Fibroblast of skin of right biceps (primary cell): ENCODE measurements at places on chromosomes 1 and 21.

DNA sequence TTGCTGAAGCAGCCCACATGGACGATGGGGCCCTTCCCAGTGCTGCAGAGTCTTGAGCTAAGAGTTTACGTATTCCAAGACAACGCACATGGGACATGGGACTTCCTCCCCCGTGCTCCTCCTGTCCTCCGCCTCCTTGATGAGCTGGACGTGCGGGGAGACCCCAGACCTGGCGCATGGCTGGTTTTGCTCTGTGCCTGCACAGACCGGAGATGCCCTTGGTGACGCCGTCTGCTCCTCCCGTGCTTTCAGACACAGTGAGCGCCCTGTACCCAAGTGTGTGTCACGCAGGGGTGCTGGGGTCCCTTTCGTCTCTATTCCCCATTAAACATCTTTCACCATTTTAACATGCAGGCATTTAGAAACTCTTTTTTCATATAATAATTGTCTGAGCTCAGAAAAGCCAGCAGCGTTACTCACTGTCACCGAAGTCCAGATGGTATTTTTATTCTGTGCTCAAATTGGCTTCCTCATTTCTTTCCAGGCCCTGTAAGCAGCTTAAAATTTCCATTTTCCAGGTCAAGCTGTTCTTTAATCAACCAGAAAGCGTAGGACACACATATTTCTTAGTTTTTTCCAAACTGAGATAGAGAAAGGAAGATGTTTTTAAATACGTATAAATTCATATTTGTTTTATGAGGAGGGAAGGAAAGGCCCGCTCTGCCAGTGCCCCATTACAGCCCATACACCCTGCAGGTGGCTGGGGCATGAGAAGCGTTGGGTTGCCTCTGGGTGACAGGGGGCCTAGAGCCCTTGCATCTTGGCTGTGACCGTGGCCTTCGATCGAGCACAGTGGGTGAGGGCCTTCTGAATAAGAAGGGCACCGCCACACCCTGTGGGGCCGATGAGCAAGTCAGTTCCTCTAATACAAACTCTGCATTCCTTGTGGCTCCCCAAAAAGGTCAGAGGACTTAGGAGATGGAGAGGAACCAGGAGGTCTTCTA is 17.9 kb upstream of the ZBTB21 start:
- DNase-seq, result peak; percentile 35

- DNase-seq, result no peak
Observed at GRCh38 chr1:206102292-206102936, 14.8 kb downstream of the AVPR1B start.

DNA sequence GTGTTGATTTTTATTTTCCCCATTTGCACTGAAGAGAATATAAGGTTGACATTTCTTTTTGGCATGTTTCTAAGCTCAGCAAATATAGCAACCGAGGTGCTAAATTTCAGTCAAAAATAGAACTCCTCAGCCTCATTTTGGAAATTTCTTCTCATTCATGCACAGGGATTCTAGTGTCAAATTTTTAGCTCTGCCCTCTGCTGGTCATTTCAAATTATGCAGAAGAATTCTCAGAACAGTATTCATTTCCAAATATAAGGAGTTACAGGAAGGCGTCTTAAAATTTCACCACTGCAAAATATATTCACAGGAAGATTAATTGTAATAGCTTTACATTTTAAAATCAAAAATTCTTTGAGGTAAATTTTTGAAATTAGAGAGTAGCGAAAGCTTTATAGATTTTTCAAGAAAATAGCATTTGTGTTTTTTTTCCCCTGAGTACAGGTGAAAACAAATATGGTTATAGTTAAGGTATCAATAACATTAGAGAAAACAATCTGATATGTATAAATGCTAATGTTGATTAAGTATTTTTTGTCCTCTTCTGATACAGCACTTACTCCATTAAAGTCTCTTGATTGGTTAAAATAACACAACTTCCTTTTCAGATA is 57.9 kb downstream of the FMN2 start:
- peak; percentile 55 for DNase-seq

DNA sequence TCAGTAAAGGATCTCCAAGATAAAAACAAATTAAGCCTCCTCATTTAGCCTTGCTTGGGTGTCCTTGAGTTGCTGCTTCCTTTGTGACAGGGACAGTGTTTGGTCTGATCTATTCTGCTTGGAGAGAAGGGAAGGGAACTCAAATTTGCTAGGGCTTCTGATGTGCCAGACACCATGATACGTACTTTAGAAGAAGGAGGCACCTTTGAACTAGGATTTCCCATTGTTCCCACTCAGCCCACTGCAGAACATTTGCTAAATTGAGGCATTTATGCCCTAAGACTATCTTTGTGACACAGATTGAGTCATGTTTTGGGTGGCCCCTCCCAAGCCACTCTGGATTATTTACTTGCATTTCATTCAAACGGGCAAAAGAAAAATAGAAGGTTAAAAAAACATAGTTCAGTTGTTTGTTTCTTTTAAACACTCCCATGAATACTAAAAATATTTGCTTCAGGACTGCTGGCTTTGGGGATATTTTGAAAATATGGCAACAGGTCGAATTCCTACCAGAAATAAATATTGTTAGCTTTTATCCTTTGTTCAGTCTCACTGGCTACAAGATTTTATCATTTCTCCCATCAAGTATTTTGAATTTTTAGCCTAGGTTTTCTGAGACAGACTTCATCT is 81.9 kb upstream of the WLS start:
- DNase-seq, result no peak

DNA sequence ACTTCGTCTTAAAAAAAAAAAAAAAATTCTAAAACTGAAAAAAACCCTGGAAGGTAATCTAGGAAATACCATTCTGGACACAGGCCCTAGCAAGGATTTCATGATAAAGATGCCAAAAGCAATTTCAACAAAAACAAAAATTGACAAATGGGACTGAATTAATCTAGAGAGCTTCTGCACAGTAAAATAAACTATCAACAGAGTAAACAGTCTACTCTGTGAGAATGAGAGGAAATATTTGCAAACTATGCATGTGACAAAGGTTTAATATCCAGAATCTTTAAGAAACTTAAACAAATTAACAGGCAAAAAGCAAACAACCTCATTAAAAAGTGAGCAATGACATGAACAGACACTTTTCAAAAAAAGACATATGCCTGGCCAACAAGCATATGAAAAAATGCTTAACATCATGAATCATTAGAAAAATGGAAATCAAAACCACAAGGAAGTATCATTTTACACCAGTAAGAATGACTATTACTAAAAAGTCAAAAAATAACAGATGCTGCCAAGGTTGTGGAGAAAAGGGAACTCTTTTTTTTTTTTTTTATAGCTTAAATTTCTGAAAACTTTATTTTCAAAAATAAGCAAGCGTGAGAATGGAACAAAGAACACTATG is 29.4 kb upstream of the RNPC3 start:
- DNase-seq, result peak; percentile 66

DNA sequence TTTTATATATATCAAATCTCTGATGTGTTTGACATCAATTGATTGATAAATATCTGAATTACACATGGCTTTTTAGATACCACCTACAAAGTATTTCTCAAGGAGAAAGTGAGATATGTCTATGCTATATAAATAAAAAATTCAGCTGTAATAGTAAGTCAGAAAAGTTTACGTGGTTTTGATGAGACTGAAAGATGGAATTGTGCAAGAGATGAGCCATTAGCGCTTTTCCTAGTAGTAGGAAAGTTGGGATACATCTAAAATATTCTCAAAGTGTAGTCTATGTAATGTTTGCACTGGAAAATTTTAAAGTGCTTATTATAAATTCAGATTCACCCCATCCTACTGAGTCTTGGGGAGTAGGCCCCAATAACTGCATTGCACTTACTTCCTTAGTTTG is 49.1 kb downstream of the SGIP1 start:
- DNase-seq, result peak; percentile 18

GRCh38 chr1:248851390-248851789 is 7.5 kb downstream of the ZNF692 start:
- no peak for DNase-seq

DNA sequence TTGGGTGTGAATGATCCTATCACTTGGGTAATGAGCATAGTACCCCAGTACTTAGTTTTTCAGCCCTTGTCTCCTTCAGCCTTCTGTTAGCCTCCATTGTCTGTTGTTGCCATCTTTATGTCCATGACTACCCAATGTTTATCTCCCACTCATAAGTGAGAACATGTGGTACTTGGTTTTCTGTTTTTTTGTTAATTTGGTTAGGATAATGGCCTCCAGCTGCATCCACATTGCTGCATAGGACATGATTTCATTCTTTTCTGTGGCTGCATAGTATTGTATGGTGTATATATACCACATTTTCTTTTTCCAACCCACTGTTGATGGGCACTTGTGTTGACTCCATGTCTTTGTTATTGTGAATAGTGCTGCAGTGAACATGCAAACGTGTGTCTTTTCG is 39.6 kb upstream of the GPR52 start:
- peak; percentile 14 for DNase-seq

DNA sequence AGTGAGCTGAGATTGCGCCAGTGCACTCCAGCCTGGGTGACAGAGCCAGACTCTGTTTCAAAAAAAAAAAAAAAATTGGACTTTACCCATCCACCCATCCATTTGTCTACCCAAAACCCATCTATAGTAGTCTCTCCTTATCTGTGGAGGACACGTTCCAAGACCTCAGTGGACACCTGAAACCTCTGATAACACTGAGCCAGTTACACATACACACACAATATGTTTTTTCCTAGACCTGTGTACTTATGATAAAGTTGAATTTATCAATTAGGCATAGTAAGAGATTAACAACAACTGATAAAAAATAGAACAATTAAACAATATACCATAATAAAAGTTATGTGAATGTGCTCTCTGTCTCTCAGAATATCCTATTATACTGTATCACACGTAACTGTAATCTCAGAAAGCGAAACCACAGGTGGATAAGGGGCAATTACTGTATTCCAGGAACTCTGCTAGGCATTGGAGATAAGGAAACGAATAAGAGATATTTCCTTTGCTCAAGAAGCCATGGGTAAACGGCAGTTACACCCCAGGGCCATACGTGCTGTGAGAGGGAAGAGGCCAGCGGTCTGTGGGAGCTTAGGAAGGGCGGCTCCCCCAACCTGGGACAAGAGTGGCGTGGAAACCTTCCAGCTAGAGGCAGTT is 84.2 kb upstream of the DISP3 start:
- no peak for DNase-seq

- DNase-seq, result no peak
Observed at GRCh38 chr1:83741348-83741747, 257.6 kb downstream of the TTLL7 start.

GRCh38 chr1:52814465-52814864 is 28.1 kb upstream of the ZYG11A start:
- peak; percentile 26 for DNase-seq

- DNase-seq, result no peak
Observed at GRCh38 chr1:16721871-16722641, 18.3 kb upstream of the RNU1-4 start.

DNA sequence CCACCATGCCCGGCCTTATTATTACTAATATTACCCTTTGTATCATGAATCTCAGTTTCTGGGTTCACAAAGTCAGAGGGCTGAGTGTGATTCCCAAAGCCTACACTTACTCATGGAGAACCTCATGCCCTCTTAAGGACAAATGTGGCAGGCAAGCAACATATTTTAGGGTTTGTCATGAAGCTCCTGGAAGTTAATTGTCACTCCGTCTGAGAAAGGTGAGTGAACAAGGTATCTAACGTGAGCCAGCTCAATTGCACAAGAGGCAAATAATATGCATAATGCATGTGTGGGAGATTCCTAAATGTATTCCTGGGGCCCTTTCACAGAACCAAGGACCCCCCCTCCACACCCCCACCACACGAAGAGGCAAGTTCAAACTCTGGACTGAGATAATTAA is 10.1 kb upstream of the TIAM1 start:
- no peak for DNase-seq

- DNase-seq, result no peak
Observed at GRCh38 chr1:70895531-70895930, 152.1 kb downstream of the PTGER3 start.

DNA sequence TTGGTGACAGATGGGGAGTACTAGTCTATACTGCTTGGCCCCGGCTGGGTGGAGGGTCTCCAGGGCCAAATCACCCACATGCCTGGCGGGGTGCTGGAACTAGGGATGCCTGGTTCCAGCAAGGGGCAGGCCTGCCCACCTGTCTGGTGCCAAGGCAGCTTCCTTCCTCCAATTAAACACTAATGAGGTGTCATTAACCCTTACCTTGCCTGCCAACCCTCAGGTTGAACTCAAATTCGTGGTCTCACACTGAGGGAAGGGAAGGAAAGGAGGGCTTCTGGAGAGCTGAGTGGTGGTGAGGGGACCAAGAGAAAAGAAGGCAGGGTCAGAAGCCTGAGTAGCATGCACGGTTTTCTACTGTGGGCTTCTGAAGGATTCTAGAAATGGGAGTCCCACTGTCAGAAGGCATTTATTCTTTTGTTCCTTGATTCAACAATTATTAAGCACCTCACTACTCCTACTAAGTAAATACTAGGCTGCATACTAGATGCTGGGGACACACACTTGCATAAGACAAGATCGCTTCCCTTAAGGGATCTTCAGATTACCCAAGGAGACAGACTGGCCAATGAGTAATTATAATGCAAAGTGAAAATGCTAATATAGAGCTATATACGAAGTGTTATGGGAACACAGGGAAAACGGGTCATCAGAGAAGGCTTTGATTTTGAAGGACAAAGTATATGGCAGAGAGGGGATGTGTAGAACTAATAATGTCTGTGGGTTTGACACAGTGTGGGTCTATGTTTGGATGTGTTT is 5.9 kb upstream of the EFNA3 start:
- no peak for DNase-seq

GRCh38 chr1:155967341-155968050 is 10.9 kb downstream of the ARHGEF2 start:
- DNase-seq, result no peak

- DNase-seq, result no peak
Observed at GRCh38 chr1:18072066-18072465, 35.5 kb upstream of the IGSF21 start.

GRCh38 chr1:35030756-35031446 is 844 bp downstream of the ZMYM6 start:
- peak; percentile 53 for DNase-seq

GRCh38 chr1:99934801-99935200 is 35.0 kb upstream of the SLC35A3 start:
- DNase-seq, result no peak

- DNase-seq, result no peak
Observed at GRCh38 chr1:186948535-186948934, 119.8 kb downstream of the PLA2G4A start.

- no peak for DNase-seq
Observed at GRCh38 chr1:22804406-22804805, 93.8 kb downstream of the EPHB2 start.

DNA sequence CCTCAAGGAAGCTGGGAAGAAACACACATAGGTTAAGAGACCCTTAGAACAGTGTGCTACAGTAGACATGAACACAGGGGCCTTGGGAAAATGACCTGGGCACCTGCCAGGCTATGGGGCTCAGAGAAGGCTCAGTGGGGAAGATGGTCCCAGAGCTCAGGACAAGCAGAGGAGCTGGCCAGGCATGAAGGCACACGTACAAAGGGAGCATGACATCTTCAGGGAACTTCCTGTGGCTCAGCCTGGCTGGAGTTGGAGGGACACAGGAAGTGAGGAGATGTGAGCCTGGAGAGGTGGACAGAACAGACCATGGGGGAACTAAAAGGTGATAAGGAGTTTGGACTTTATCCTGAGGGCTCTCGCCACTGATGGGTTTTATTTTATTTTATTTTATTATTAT is 3.8 kb upstream of the SLC50A1 start:
- DNase-seq, result no peak

GRCh38 chr1:215166886-215167285 is 84.3 kb downstream of the KCNK2 start:
- DNase-seq, result peak; percentile 46
